ENCODE measurements at places on chromosomes 11 and 22.

DNA sequence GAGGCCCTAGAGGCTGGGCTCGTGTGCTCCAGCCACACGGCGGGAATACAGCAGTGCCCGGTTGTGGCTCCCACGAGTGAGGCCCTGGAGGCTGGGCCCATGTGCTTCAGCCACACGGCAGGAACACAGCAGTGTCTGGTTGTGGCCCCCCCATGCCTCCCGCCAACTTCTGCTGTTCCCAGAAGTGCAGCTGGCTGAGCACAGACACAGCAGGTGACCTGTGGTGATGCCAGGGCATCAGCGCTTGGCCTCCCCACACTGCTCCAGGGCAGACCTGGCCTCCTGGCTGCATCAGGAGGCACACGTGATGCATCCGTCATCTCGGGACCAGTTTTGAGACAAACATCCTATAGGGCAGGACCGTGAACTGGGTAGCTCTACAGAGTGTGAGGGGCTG, 110.3 kb downstream of the KCNQ1OT1 start:
- no peak for DNase-seq

DNA sequence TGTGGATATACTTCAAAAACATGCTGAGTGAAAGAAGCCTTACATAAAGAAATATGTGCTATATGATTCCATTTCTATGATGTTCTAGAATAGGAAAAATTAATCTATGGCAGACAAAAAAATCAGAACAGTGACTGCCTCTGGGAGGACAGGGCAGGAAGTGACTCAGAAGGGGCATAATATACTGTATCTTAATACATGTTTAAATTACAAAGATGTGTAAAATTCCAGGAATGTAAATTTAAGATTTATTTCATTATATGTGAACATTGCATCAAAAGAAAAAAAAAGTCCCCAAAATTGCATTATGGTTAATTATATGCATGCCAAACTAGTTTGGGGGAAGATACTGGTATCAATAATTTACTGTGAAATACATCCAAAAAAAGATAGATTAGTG, 32.2 kb downstream of the SBF2 start:
- no peak for DNase-seq

DNA sequence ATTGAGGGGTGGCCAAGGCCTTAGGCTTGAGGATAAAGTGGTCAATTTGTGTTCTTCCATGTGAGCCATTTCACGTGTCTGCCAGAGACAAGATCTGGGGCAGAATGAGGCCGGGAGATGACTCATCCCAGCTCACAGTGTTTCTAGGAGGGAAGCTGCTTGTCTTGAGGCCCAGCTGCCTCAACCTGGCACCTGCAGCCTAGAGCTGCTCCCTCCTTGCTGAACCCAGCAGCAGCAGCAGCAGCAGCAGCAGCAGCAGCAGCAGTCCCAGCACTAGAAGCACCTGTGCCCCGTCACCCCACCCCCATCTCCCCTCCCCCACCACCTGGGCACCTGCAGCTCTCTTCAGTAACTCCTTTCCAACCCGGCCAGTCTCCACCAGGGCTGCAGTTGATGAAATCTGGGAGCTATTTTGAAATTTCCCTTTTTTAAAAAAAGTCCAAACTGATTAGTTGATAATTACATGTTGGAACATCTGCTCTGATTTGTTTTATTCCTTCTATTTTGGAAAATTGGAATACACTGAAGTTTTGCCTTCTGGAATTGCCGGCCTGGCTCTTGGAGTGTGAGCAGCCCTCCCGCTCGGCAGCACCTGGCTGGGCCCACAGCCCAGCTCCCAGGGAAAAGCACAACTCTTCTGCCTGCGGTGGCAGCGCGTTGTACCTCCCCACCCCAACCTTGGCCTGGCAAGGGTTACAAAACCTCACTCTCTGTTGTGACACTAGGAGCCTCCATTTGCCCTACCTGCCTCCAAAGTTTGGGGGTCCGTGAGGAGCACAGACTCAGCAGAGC, 143.5 kb downstream of the NXPE2 start:
- no peak for DNase-seq

DNA sequence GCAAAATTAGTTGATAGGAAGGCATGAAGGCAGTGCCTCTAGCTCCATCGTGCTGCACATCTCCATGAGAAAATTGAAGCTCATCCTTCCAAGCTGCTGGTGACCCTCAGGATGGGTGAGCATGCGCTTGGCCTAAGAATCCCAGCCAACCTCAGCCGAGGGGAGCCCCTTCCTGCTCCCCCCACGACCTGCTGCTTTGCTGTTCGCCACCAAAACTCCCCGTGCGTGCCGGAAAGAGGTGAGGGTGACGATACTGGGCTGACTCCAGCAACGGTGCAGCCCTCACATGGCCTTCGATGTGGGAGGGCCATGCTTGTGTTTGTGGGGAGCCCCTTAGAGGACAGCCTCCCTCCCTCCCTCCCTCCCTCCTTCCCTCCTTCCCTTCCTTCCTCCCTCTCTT, 660.9 kb downstream of the BRD1 start:
- no peak for DNase-seq

DNA sequence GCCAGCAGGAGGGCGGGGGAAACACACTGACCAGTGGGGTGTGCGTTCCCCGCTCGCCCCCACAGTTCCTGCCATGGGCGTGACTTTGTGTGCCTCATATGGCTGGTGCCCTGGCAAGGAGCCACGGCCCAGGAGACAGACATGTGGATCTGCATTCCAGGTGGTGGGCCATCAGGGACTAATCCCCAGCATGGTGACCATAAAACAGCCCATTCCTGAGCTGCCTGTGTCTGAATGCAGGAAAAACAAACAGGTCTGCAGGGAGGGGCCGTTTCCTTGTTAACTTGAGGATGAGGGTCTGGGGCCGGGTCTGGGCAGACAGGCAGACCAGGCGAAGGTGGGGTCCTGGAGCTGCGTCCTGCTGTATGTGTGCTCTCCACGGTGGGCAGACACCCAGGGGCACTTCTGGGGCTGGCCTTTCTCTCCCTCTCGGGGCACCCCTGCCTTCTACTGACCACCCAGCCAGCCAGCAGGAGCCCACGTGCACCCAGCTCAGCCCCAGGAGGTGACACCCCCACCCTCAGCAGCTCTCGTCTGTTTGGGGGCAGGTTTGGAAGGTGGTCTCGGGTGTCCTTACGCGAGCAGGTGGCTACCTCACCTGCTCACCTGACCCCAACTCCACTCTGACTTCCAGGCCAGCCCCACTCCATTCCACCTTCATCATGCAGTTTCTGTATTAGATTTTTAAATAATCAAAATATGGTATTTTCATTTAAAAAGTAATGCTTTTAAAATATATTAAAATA, 120.3 kb downstream of the KCNQ1OT1 start:
- DNase-seq = no peak

GRCh38 chr22:47073075-47073474, 310.6 kb downstream of the TBC1D22A start:
- no peak for DNase-seq

DNA sequence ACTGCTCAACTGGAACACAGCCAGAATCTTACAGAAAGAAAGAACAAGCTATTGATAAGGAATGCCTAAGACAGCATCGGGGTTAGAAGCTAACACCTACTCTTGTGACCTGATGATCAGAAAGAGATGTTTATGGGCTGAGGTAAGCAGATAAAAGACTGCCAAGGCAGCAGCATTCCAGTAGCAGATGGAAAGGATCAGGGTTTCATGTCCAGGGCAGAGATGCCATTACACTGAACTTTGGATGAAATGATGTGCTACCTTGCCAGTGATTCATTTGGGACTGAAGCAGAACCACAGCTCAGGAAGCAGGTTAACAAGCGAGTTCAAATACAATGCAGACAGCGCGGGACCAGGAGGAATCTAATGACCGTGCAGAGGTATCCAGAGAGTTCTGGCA, 27.1 kb upstream of the APOA1 start:
- no peak for DNase-seq

DNA sequence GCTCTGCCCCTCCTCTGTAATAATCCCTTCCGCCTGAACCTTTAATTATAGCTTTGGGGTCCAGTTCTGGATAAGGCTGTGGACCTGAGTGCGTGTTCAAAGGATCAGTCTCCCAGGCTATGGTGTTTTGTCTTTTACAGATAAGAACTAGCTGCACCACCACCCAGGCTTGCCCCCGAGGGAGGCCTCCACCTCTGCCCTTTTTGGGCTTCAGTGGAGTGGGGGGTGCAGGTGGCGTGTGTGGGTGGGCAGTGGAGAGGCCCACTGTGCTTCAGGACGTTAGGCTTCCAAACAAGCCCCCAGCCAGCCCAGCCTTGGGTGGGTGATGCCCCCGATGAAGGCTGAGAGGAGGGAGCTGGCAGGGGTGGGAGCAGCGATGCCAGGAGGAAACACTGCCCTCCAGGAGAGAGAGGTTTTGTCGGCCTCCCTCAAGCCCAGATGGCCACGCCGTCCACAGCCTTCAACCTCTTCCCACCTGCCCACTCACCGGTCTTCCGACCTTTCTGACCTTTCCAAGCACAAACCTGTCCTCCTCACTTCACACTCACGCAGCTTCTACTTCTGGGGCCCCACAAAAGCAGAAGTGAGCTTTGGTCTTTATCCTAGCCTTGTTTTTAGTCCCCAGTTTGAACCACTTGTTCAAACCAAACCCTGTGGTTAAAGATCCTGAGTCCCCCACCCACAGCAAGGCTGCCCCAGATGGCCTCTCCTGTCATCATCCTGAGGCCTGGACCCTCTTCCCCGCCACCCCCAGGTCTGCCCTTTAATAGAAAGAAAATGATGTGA, 20.4 kb downstream of the PSMD13 start:
- no peak for DNase-seq

- no peak for DNase-seq
These were observed 556.9 kb downstream of the BRD1 start for GRCh38 chr22:49270595-49271368.

DNA sequence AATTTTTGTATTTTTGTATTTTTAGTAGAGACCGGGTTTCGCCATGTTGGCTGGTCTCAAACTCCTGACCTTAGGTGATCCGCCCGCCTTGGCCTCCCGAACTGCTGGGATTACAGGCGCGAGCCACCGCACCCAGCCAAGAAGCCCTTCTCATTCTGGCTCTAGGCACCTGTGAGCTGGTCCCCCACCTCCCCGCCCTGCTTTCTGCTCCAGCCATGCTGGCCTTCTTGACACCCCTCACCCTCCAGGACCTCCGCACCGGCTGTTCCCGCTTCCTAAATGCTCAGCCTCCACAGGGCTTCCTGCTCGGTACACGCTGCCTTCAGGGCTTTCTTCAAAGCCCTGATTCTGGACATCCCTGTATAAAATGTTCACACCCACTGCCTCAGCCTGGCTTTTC, 5.5 kb upstream of the FXYD2 start:
- no peak for DNase-seq

DNA sequence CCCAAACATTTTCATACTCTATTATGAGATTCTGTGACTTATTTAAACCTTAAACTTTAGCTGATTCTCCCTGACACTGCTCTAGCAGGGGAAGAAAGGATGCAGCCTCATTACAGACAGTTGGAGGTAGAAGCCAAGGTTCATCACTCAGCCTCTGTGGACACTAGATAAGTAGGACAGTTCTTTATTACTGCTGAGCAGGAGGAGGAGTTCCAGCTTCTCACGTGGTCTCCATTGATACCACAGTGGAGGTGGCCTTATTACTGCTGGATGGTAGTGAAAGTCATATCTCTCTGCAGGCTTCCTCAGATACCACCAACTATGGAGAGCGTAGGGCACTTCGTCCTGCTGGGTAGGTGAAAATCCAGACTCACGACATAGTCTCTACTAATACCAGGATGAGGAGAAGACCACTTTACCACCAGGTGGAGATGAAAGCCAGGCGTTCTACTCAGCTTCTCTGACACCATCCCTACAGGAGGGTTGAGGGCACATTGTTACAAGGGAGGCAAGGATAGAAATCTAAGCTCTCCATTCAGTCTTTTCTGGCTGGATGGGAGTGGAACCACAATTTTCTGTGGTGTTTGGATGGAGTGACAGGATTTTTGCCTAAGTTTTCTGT, 13.1 kb upstream of the ANGPTL5 start:
- no peak for DNase-seq

DNA sequence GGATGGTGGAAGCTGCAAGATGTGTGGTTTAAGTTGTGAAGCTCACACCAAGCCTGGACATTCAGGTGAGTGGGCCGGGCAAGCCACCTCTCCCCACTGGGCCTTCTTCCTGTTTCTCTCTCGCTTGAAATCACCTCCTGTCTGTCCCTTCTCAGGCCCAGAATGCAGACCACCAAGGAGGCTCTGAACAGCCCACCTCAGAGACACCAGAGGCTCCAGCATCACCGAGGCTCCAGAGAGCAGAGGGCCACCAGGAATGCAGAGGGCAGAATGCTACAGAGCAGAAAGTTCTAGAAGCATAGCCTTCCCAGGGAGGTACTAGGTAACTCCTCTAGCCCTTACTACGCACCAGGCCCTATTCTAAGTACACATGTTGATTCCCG, 14.8 kb upstream of the IL2RB start:
- no peak for DNase-seq

DNA sequence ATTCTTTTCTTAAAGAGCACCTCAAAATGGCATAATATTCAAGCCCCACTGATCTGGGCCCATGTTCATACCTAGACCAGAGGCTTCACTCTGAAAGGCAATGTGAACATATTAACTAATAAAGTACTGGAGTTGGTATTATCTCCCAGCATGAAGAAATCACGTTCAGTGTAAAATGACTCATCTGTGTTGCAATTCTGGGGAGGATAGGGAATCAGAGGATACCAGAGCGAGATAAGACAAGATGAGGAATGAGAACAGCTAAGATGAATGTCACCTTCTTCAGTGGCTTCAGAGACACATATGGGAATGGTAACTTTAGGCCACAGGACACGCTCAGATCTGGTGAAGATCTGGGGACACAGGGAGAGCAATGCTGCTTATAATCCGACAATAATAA, 121.1 kb downstream of the NTM start:
- DNase-seq = no peak

GRCh38 chr22:20523086-20523983, 15.9 kb downstream of the MED15 start:
- peak; percentile 20 for DNase-seq

DNA sequence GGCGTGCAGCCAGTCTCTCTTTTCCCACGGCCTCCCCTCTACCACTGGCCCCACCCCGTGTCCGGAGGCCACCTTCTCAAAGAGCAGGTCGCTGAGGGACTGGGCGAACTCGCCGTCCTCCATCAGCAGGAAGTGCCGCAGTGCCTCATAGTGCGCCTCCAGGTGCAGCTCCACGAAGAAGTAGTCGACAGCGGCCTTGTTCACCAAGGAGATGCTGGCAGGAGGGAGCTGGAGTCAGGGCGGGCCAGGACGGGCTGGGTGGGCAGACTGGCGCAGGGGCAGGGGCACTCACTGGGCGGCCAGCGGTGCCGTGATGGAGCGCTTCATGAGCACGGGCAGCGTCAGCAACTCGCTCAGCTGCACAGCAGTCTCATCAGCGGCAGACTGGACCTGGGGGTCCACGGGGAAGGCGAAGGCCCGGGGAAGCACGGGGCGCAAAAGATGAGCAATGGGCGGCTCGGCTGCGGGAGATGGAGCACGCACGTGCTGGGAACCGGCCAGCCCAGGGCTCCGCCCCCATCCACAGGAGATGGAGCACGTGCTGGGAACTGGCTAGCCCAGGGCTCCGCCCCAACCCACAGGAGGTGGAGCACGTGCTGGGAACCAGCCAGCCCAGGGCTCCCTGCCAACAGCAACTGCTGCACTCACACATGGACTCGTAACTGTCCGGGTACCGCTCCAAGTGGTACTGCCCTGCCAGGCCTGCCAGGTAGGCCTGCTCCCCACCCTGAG, 18.4 kb downstream of the SELENOO start:
- DNase-seq = no peak

All from CD4-positive, alpha-beta T cell treated with Interleukin-4 for 4 hours (primary cell).